ENCODE measurements at places on chromosomes 7 and 10. TPM values are rescaled to one million over a fixed set of nuclear protein-coding genes. Genes with fewer than 3 reads are reported as not detected.

The HTRA1 gene
- not detected for total RNA-seq

The POLL gene
- total RNA-seq, result 30.2 TPM

The OR9A2 gene
- total RNA-seq, result not detected

The PTEN gene
- 42.1 TPM for total RNA-seq

The PTPRE gene
- total RNA-seq, result 23.0 TPM

The PLXDC2 gene
- total RNA-seq, result not detected

The SFTPD gene
- not detected for total RNA-seq

The LIPN gene
- not detected for total RNA-seq

The CRYGN gene
- total RNA-seq, result 0.11 TPM

The FBXL13 gene
- total RNA-seq, result 0.83 TPM

The ANXA8L1 gene
- total RNA-seq, result not detected

The PRSS2 gene
- total RNA-seq, result not detected

The LEP gene
- total RNA-seq, result not detected

DNA sequence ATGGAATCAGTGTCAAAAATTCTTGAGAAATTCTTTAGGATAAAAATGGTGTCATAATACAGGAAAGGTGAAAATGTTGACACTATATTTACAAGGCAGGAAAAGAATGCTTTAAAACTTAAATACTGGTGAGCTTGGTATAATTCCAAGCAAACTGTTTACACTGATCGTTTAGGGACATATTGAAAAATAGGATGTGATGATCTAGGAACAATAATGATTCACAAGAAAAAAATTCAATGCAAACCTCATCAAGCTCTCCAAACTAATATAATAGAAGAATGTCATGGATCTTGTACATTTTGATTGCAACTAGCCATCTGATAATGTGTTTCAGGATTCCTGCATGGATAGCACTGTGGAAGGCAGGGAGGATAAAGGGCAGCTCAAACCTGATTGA is 98.4 kb downstream of the CHRM2 start:
- H3K36me3 ChIP-seq, result no peaks in the 10 kb centered on the region
- no peaks in the 10 kb centered on the region for H3K27me3 ChIP-seq
- no peaks in the 10 kb centered on the region for H3K4me1 ChIP-seq
- DNase-seq, result no peak
- no peak overlapping the region for H3K4me3 ChIP-seq

GRCh38 chr7:106768324-106768751 is 96.7 kb upstream of the PIK3CG start:
- peak overlapping the region; percentile 79 for H3K27ac ChIP-seq
- H3K36me3 ChIP-seq, result no peaks in the 10 kb centered on the region
- H3K4me3 ChIP-seq, result peak overlapping the region; percentile 24
- no peak for DNase-seq
- H3K4me1 ChIP-seq, result peaks cover 56% of the 10 kb centered on the region
- H3K27me3 ChIP-seq, result no peaks in the 10 kb centered on the region

GRCh38 chr7:106914018-106914607 is 49.0 kb downstream of the PIK3CG start:
- peaks cover 5% of the 10 kb centered on the region for H3K4me1 ChIP-seq
- no peaks in the 10 kb centered on the region for H3K36me3 ChIP-seq
- no peaks in the 10 kb centered on the region for H3K27me3 ChIP-seq

DNA sequence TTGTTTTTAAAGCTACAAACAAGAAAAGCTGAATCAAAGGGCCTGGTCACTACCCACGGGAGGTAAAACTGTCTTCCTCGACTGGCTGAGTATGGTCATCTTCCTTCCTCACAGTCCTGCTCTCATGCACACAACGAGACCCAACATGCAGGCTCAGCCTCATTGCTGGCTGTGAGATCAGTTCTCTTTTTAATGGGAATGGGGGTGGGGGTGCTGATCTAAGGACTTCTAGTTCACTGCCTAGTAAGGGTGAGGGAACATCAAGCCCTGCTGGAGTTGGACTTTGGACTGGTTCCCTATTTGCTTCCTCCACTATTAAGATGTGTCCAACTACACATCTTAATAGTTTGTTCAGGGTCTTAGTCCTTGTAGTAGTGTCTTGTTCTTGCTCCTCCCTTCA is 48.2 kb downstream of the ABCB4 start:
- H3K27ac ChIP-seq, result no peak overlapping the region
- no peaks in the 10 kb centered on the region for H3K36me3 ChIP-seq
- DNase-seq, result no peak
- H3K27me3 ChIP-seq, result peaks cover 14% of the 10 kb centered on the region
- no peak overlapping the region for H3K4me3 ChIP-seq

- no peak for DNase-seq
- no peaks in the 10 kb centered on the region for H3K27me3 ChIP-seq
- no peaks in the 10 kb centered on the region for H3K4me1 ChIP-seq
- peaks cover 50% of the 10 kb centered on the region for H3K36me3 ChIP-seq
- H3K4me3 ChIP-seq, result no peak within 1 kb of the TSS
Observed at GRCh38 chr10:122845783-122846332, at the start of gene CUZD1. Gene CUZD1, minus strand, starts transcription at chr10:122845857. Its CDS starts 14 bp downstream, at chr10:122845843.

- DNase-seq, result no peak
- H3K27me3 ChIP-seq, result no peaks in the 10 kb centered on the region
- no peak overlapping the region for H3K4me3 ChIP-seq
- H3K27ac ChIP-seq, result peak overlapping the region; percentile 100
Observed at GRCh38 chr7:102424129-102424551, 9.2 kb upstream of the ORAI2 start.

GRCh38 chr10:83942410-83942809 is 196.9 kb upstream of the GHITM start:
- H3K4me3 ChIP-seq, result no peak overlapping the region
- H3K27ac ChIP-seq, result no peak overlapping the region
- no peaks in the 10 kb centered on the region for H3K4me1 ChIP-seq
- no peaks in the 10 kb centered on the region for H3K36me3 ChIP-seq
- no peak for DNase-seq
- peaks cover 13% of the 10 kb centered on the region for H3K27me3 ChIP-seq

DNA sequence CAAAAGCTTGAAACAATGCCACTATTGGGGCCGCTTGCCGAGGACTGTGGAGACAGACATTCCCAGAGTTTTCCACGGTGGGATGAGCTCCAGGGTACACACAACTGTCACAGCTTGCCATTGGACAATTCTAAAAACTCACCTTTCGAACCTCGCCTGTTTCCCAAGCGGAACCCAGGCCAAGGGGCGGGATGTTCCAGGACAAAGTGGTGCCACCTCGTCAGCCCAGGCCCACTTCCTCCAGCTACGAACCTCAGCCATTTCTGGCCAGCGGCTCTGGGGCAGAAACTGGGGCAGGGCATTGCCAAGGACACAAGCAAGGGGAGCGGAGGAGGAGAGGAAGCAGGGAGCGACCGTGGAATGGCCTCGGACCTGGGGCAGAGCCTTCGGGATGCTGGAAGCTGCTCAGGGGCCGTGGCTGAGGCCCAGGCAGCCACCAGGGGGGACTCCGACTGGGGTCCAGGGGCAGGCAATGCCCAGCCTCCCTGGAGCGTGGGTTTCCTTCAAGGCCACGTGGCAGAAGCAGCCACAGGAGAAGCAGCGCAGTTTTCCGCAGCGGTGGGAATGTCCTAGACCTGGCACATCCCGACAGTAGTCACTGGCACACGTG is 44.7 kb upstream of the INSIG1 start:
- DNase-seq, result no peak
- H3K4me1 ChIP-seq, result peaks cover 9% of the 10 kb centered on the region
- peaks cover 8% of the 10 kb centered on the region for H3K27me3 ChIP-seq
- H3K36me3 ChIP-seq, result no peaks in the 10 kb centered on the region
- H3K4me3 ChIP-seq, result no peak overlapping the region
- no peak overlapping the region for H3K27ac ChIP-seq

DNA sequence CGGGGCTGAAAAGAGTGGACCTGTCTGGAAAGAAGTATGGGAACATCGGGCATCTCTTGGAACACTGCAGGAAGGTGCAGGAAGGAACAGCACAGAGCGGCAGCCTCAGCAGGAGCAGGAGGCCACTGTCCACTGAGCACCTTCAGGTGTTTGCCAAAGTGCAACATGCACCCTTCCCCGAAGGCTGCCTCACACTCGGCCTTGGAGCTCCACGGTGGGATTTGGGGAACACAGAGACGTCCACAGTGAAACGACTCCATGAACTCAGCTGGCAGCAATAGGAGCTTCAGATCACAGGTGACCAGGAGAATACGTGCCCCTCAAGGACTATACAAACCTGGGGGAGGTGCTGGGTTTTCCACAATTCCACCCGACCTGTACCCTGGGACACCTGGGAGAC is 140.3 kb upstream of the RET start:
- H3K27me3 ChIP-seq, result peaks cover 8% of the 10 kb centered on the region
- no peak overlapping the region for H3K4me3 ChIP-seq
- peaks cover 10% of the 10 kb centered on the region for H3K4me1 ChIP-seq
- no peak for DNase-seq
- H3K27ac ChIP-seq, result no peak overlapping the region

- H3K4me3 ChIP-seq, result no peak overlapping the region
- H3K27ac ChIP-seq, result no peak overlapping the region
- no peak for DNase-seq
- peaks cover 10% of the 10 kb centered on the region for H3K27me3 ChIP-seq
- H3K4me1 ChIP-seq, result no peaks in the 10 kb centered on the region
Observed at GRCh38 chr10:100570506-100570905, 34.8 kb downstream of the HIF1AN start.

DNA sequence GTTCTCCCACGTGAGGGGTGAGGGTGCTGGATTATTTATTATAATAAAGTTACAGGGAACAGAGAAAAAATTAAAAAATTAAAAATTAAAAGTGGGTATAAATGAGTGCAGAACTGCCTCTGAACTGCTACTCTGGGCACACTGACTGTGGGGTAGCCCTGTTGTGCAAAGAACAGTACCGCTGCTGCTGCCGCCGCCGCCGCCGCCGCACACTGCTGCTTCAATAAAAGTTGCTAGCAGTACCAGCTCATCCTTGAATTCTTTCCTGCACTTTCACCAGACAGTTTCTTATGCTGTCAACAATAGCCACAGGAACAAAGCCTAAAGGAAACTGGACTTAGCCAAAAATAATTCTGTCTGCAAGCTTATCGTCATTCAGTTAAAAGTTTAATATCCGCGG is 72.1 kb downstream of the GCC1 start:
- H3K27me3 ChIP-seq, result peaks cover 8% of the 10 kb centered on the region
- H3K4me1 ChIP-seq, result no peaks in the 10 kb centered on the region
- H3K27ac ChIP-seq, result no peak overlapping the region
- no peak for DNase-seq
- no peak overlapping the region for H3K4me3 ChIP-seq
- no peaks in the 10 kb centered on the region for H3K36me3 ChIP-seq

- no peaks in the 10 kb centered on the region for H3K4me1 ChIP-seq
- H3K4me3 ChIP-seq, result no peak overlapping the region
- no peak for DNase-seq
Observed at GRCh38 chr7:37714606-37715005, 31.0 kb downstream of the GPR141 start.

DNA sequence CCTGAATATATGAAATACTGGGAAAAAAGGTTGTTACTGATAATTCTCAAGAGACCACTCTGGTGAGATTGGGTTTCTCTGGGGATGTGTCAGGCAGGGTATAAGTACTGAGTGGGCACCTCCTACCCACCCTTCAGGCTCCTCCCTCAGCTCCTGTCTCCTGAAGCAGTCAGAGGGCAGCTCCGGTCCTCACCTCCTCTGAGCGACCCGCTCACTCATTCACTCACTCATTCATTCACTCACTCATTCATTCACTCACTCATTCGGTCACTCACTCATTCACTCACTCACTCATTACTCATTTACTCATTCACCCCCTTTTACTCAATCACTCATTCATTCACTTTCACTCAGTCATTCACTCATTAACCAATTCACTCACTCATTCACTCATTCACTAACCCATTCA is 6.9 kb upstream of the PFKP start:
- peaks cover 2% of the 10 kb centered on the region for H3K27me3 ChIP-seq
- no peak overlapping the region for H3K4me3 ChIP-seq
- no peak overlapping the region for H3K27ac ChIP-seq
- no peaks in the 10 kb centered on the region for H3K36me3 ChIP-seq

Data from activated CD4-positive, alpha-beta T cell treated with anti-CD3 and anti-CD28 coated beads for 36 hours (primary cell).